ENCODE measurements at places on chromosomes 7 and 10.

GRCh38 chr10:78457804-78458482 is 424.3 kb downstream of the RPS24 start:
- no peak for DNase-seq

DNA sequence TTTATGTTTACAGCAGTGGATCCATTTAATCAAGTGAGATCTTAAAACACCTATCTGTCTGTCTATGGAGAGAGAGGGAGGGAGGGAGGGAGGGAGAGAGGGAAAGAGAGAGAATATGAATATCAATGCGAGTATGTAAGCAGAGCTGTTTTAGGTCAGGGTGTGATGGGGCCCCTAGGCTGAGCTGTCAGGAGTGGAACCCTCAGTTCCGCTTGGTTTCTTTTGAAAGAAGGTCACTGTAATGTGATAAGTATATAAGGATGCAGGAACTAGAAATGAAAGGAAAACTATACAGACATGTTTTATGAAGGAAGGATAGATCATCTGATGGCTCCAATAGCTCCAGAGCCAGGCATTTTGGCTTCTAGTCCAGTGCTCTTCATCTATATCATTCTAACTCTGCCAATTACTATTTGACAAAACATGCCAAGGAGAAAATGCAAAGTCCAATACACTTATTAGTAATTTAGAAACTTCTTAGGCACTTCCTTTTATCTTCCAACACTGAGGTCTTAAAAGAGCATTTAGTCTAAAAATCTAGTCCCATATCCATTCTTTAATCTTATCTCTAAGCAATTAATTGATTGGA is 70.3 kb downstream of the NRCAM start:
- DNase-seq: no peak

GRCh38 chr10:27099448-27099847 is 846 bp downstream of the ANKRD26 start:
- DNase-seq: no peak

DNA sequence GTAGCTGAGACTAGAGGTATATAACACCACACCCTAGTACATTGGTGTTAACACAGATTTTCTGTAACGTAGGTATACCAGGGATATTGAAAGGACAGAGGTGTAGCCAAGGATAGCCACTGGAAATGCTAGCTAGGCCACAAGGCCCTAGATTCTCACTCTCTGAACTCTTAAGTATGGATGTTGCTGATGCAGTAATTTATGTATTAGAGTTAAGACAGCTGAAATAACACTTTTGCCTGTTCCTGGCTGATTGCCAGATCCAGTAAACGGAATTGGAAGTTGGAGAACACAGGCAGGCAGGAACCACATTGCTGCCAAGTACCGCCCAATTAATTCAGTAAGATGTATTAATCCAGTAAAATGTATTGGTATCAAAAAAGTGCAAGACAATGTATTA is 1.8 kb downstream of the CALU start:
- no peak for DNase-seq

DNA sequence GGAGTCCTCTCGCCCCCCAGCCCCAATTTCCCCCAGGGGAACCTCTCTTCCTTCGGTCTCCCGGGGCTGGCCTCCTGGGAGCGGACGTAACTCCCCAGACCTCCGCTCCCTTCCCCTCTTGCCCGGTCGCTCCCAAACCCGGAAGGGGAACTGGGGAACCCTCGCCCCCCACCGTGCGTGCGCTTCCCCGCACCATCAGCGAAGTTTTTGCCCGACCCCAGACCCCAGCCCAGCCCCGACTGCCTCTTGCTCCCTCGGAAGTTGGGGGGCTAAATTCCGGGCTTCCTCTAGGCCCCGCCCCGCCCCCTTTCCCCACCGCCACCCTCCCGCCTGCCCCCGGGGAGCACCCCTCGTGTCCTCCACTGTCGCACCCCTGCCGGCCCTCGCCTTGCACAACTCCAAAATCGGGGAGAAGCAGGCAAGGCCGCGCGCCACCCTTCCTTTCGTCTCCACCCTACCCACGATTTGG is 436 bp downstream of the GNB2 start:
- no peak for DNase-seq

GRCh38 chr7:136030867-136031318 is 53.7 kb upstream of the MTPN start:
- DNase-seq: no peak

DNA sequence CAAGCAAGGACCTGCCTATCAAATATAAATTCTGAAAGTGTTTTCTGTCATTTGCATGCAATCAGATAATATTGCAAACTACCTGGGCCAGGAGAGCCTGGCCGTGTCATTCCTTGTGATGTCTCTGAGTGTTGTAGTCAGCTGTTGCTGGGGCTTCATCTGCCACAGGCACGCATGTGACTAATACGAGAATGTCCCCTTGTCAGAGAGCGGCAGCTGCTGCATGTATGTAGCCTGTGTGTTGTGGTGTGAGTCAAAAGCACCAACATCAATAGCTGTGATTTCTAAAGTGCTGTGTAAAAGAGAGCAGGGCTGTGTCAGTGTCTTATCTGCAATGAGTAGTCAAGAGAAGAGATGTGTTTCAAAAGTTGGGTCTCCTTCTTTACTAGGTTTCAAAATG is 155.4 kb downstream of the POU6F2 start:
- DNase-seq: no peak

- DNase-seq: no peak
These were observed 26.0 kb downstream of the SPOCK2 start for GRCh38 chr10:72062382-72062781.

GRCh38 chr7:23721456-23721855 is 11.4 kb downstream of the STK31 start:
- DNase-seq: no peak

DNA sequence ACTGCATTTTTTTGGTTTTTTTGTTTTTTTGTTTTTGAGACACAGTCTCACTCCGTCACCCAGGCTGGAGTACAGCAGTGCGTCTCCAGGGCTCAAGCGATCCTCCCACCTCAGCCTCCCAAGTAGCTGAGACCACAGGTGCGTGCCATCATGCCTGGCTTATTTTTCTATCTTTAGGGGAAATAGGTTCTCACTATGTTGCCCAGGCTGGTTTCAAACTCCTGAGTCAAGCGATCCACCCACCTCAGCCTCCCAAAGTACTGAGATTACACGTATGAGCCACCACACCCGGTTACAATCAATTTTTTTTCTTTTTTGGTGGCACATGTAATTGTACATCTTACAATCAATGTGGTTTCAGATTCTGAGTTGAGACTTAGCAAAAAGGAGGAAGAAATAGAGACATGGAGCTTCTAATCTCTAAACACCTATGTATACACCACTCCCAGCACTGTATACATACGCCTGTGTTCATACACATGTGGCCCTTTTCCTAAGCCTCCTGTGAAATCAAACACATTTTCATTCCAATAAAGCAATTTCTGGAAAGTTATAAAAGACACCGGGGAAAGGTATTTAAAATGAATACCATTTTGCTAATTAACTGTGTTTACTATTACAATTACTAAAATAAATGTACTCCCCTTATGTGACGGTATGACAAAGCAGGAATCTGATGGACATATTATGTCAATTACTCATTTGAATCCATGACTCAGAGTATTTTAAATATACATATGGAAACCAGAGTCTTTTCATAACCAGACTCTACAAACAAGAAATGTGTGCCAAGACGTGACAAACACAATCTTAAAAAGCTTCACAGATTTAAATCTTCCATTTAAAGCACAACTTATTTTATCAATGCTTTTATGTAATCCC is 40.9 kb downstream of the SMURF1 start:
- no peak for DNase-seq

GRCh38 chr10:69831231-69831855 is 29.6 kb downstream of the COL13A1 start:
- DNase-seq: no peak

GRCh38 chr10:5897504-5897903 is 7.5 kb downstream of the FBH1 start:
- no peak for DNase-seq

DNA sequence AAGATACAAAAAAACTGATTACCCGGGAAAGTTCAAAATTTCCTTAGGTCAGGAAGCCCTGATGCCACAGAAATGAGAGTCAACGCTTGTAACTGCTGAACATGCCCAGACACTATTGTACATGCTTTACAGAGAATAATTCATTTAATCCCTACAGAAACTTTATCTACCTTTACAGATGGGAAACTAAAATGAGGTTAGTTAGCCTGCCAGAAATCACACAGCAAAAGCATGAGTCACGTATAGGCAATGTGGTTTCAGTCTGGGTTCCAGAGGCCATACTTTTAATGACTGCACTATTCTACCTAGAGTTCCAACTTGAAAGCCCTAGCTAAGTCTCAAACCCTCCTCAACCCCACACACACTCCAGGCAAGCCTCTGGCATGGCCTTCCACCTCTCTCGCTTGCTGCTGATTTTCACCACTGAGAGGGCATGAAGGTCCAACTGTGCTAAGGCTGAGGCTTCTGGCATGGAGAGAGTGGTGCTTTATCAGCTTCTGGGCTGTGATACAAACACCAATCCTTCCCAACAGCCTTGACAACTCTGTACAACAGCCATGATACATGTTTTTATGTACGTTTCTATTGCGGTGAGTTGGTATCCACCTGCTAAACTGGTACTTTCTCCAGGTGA is 1011.2 kb upstream of the GHITM start:
- DNase-seq: no peak

- DNase-seq: no peak
These were observed 32.5 kb downstream of the ARID5B start for GRCh38 chr10:61933859-61934555.

GRCh38 chr10:132570771-132571649 is 33.4 kb downstream of the INPP5A start:
- DNase-seq: no peak

GRCh38 chr10:129779126-129780111 is 184.7 kb downstream of the EBF3 start:
- DNase-seq: no peak

GRCh38 chr7:36309716-36310115 is 79.9 kb upstream of the ANLN start:
- no peak for DNase-seq

DNA sequence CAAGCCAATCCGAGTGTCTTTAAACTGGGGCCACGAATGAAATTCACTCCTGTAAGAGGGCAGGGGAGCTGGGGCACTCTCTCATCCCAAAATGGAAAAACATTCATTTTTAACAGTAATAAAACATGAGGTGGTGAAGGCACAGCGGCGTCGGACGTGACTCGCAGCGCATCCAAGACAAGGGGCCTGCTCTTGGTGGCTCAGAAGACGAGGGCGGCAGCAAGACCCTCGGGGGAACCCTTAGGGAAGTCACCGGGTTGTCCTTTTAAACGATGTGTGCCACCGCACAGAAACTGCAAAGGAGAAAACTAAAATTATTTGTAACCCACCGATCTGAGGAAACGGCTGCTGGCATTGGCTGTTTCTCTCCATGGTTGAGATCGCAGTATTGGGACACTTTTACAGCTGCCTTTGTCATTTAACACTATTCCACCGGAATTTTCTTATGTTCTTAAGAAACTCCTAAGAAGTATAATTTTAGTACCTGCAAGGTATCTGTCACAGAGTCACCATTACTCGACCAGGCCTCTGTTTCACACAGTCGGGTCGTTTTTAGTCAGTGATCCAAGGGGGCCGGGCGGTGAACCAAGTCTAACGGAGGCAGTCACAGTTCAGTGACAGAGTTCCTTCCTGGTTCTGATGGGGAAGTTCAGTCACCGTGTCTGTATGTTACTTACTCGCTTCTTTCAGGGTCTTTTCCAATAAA is 159.3 kb downstream of the PTPRN2 start:
- no peak for DNase-seq
